ENCODE measurements at places on chromosomes 13 and 19.

DNA sequence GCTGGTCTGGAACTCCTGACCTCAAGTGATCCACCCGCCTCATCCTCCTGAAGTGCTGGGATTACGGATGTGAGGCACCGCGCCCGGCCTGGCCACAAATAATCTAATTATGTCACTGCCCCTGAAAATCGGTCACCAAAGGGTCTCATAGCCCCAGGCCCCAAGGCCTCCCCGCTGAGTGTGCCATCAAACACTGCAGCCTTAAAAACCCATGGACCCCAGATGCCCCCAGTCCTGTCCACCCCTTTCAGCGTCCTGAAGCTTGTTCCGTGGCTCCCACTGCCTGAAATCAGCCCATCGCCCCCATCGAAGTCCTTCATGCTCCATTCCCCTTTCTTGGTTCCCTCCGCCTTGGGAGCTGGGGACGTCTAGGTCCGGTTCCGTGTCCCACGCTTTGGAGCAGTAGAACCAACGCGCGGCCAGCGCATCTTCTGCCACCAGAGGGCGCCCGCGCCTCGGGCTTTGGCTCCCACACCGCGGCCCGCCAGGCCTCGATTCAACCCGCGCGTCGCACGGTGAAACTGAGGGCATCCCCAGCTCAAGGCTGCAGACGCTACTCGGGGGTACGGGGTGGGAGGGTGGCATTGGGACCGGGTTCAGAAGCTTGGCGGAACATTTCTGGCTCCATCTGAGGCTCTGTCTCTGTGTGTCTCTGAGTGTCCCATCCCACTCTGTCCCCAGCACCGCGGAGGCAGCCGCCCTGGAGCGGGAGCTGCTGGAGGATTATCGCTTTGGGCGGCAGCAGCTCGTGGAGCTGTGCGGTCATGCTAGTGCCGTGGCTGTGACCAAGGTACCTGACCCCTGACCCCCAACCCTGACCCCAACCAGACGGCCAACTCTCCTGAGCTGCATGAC lies 3.5 kb downstream of the YJEFN3 start:
- DNase-seq: peak; percentile 90

- DNase-seq: no peak
These were observed 16.2 kb downstream of the MYCBP2 start for GRCh38 chr13:77310579-77311279.

DNA sequence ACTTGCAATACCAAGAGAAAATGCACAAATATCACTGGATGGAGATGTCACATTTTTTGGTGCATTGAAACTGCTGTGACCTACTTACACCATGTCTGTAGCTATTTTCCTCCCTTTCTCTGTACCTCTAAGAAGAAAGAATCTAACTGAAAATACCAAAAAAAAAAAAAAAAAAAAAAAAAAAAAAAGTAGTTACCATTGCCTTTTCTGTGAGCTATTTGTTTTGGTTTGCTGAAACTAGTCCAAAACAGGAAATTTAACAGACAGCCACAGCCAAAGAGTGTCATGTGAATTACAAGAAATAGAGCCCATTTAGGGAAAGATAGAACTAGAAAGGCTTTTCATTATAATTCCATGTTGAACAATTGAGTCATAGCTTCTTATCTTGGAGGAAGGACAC lies 37.3 kb downstream of the TNFSF13B start:
- no peak for DNase-seq

DNA sequence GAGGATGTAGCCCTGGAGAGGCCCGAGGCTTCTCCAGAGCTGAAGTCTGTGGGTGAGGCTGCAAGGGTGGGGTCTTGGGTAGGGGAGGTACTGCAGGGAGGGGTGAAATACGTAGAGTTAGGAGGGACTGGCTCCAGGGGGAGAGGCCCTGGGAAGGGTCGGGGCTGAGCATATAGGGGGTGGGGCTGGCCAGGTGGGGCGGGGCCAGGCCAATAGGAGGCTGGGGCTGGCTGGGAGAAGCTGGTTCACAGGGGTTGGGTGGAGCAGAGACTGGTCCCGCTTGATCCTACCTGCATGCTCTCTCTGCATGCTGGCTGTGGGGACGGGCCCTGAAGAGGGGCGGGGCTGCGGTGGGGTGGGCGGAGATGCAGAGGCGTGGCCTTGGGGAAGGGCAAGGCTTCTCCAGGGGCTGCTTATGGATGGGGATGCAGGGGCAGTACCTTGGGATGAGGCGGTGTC lies 51.9 kb downstream of the CELF5 start:
- peak; percentile 84 for DNase-seq

All from NCI-H82 (cell line).